ENCODE measurements at places on chromosomes 7 and 10.

DNA sequence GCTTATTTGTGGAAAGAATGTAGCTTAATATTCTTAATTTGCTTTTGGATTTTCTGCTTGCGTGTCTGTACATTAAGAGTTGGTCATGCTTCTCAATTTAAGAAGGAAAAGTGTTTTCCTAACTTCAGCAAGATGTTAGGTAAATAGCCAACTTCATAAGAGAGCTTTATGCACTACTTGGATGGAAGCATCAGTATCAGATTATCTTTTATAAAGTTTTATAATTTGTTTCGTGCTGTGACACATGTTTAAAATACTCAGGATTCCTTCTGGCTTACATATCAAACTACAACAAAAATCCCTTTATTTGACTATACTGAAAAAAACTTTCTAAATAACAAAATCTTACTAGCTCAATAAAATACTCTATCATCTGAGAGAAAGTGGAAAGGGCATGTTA is 34.8 kb upstream of the AGR2 start:
- DNase-seq: no peak

GRCh38 chr7:55552320-55553023 is 19.8 kb downstream of the VOPP1 start:
- no peak for DNase-seq

GRCh38 chr7:29881724-29882123 is 75.4 kb downstream of the WIPF3 start:
- no peak for DNase-seq

- DNase-seq: no peak
Observed at GRCh38 chr10:123687758-123688157, 21.6 kb downstream of the GPR26 start.

GRCh38 chr10:132502544-132503300 is 34.9 kb upstream of the INPP5A start:
- no peak for DNase-seq

GRCh38 chr7:7709291-7709690 is 9.1 kb downstream of the RPA3 start:
- DNase-seq: no peak

GRCh38 chr7:1418505-1419309 is 40.6 kb downstream of the MICALL2 start:
- DNase-seq: no peak

- no peak for DNase-seq
Observed at GRCh38 chr10:34206078-34206934, 608.8 kb downstream of the PARD3 start.

GRCh38 chr7:97601931-97602457 is 129.9 kb upstream of the TAC1 start:
- no peak for DNase-seq

- DNase-seq: no peak
Observed at GRCh38 chr7:5375925-5376324, 47.7 kb downstream of the TNRC18 start.

- DNase-seq: no peak
Observed at GRCh38 chr7:101838837-101839483, 21.5 kb downstream of the CUX1 start.

DNA sequence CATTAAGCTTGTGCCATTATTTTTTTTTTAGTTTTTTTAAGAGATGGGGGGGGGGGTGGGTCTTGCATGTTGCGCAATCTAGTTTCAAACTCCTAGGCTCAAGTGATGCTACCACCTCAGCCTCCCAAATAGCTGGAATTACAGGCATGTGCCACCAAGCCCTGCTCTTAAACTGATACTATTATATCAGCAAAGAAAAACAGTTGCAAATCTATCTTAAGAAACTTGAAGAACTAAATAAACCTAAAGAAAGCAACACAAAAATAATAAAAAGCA is 47.5 kb downstream of the BRAF start:
- no peak for DNase-seq

GRCh38 chr10:84994722-84995121 is 666.3 kb downstream of the CCSER2 start:
- no peak for DNase-seq

DNA sequence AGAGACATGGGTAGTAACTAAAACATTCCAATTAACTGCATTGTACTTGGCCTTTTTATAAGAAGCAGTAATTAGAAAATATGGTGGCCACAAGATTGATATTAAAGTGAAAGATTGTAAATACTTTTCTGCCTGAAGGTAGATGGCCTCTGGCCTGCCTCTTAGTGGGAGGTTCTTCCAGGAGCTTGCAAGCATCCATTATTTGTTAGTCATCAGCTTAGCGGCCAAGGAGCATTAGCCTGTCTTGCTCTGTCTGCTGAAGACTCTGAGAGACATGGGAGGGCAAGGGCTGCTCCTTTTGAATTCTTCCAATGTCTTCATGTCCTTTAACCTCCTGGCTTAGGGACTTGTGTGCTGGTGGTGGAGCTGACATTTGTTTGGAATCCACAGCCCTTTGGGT is 80.4 kb downstream of the TCF7L2 start:
- no peak for DNase-seq

- DNase-seq: no peak
Observed at GRCh38 chr7:154425271-154425670, 373.1 kb downstream of the DPP6 start.
